ENCODE measurements at places on chromosomes 3 and 15. TPM values are rescaled to one million over a fixed set of nuclear protein-coding genes. Genes with fewer than 3 reads are reported as not detected.

GRCh38 chr3:179184826-179185225, 36.7 kb downstream of the PIK3CA start:
- no peak for DNase-seq

RTP4 gene
- 1.2 TPM for total RNA-seq

- no peak for DNase-seq
Measured at GRCh38 chr3:78872195-78872594, 895.6 kb downstream of the ROBO1 start.

DNA sequence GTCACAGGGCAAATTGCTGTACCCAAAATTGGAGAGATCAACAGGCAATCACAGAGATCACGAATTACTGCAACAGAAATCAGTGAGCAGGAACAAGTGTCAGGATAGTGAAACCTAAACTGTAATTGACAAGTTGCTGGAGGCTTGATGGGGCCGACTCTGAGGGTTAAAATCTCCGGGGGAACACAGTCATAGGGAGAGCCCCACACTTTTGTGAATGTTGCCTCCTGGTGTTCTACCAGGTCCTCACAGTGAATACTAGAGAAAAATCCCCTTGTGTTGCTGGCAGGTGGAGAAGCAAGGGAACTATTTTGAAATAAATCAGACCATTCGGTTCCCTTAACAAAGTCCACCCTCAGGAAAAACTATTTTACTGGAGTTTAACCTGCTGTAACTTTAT, 697.5 kb upstream of the CBLB start:
- no peak for DNase-seq

ARL13B gene
- 3.4 TPM for total RNA-seq

ZMYND10 gene
- not detected for total RNA-seq

- DNase-seq: peak; percentile 72
Measured at GRCh38 chr15:40940296-40940801, 11.2 kb downstream of the DLL4 start.

LCTL gene
- not detected for total RNA-seq

GRCh38 chr3:67916353-67916752, 261.9 kb upstream of the SUCLG2 start:
- no peak for DNase-seq

GPD1L gene
- 223 TPM for total RNA-seq

GRCh38 chr3:144770915-144771351, 799.3 kb downstream of the DIPK2A start:
- no peak for DNase-seq

GRCh38 chr3:180612364-180612763, 10.4 kb downstream of the TTC14 start:
- DNase-seq: no peak

FGF12 gene
- total RNA-seq: 340 TPM

MYD88 gene
- total RNA-seq: 8.8 TPM

CHRNA7 gene
- total RNA-seq: 1.2 TPM

- no peak for DNase-seq
Measured at GRCh38 chr3:16800361-16800760, 84.4 kb upstream of the PLCL2 start.

- no peak for DNase-seq
Measured at GRCh38 chr3:40162616-40163015, 146.9 kb upstream of the EIF1B start.
